Body of pancreas (tissue), 4 donors: ENCODE measurements at places on chromosomes 2 and 18. TPM values are rescaled to one million over a fixed set of nuclear protein-coding genes. Genes with fewer than 3 reads are reported as not detected.

The CCT7 gene
- total RNA-seq, result 92.3 TPM

The TEX44 gene
- total RNA-seq, result not detected

The RELCH gene
- 51.4 TPM for total RNA-seq

- DNase-seq, result no peak
These were observed 178.7 kb upstream of the MGAT5 start for GRCh38 chr2:134075204-134075603.

- DNase-seq, result no peak
These were observed 92.0 kb upstream of the CYP1B1 start for GRCh38 chr2:38167968-38168350.
